Stimulated activated CD8-positive, alpha-beta memory T cell treated with anti-CD3 and anti-CD28 coated beads, Interleukin-4, amount 100 ng/mL, for 4 hours (primary cell): ENCODE measurements at places on chromosomes 1 and 21.

- DNase-seq: no peak
These were observed 36.3 kb downstream of the TNNI3K start for GRCh38 chr1:74271503-74271902.

DNA sequence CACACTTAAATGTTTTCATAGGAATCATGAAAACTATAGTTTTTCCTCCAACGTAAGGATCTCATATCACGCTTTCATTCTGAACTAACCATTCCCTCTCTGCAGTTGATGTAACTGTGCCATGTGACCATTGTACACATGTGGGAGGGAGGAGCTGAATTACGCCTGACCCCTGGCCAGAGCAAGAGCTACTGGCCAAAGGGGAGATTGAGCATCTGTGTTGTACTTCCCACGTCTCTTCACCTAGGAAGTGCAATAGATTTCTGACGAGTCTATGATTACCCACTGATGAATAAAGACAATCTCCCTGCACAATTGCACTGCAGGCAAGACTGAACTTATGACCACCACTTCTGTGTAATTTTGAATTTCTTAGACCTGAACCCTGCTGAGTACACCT lies 24.0 kb downstream of the PTPRC start:
- no peak for DNase-seq

DNA sequence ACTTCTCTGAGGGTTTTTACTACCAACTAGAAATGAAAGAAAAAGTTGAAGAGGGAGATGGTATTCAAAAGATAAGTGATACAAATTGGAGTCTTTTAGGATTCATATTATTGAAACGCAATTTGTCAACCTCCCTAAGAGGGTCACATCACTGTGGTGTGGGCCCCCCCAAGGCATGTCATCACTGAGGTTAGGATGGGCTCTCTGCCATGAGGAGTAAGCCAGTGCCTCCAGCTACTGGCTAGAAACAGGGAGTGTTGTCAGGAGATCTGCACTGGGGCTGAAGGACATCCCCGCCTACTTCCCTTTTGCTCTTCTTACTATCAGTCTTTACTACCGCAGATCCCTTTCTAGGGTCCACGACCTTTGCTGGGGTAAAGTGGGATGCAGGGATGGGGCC lies 25.9 kb downstream of the ITSN1 start:
- no peak for DNase-seq

- no peak for DNase-seq
These were observed 1.9 kb downstream of the SLC30A10 start for GRCh38 chr1:219926363-219926998.

GRCh38 chr1:56551691-56552090 lies 27.7 kb downstream of the PLPP3 start:
- DNase-seq: no peak

GRCh38 chr1:220908757-220909156 lies 29.5 kb downstream of the HLX start:
- no peak for DNase-seq
